ENCODE measurements at places on chromosomes 3 and 15.

GRCh38 chr3:36677331-36678007 is 86.9 kb downstream of the DCLK3 start:
- DNase-seq = no peak

DNA sequence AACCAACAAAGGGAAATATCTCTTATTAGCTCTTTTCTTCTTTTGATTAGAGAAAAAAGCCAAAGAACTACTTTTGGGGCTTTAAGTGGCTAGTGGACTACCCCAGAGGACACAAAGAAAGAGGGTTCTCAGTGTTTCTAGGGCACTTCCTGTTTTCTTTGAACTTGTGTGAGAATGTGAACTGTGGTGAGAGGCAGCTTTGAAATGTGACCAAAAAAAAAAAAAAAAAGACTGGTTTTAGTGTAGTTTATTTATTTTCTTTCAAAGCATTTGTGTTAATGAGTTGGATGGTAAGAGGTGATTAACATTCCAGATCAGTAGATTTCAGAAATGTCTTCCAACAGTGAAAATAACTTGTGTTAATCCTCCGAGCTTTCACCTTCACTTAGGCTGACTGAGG is 32.4 kb downstream of the SELENOT start:
- no peak for DNase-seq

DNA sequence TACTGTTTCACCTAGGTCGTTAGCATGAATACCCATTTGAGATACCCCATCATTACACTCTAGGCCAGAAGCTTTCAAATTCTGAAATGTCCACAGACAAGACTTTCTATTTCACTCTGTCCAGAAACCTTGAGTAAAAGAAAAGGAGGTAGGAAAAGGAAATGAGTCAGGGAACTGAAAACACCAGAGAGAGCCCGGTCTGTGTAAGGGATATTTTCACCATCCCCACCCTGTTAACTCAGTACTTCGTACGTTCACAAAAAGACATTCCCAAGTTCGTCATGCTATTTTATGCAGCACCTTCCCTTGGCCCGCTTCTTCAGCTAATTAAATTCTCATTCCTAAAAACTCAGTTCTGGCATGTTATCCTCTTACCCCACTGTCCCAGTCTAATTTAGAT is 89.4 kb upstream of the SOX2 start:
- DNase-seq = no peak

DNA sequence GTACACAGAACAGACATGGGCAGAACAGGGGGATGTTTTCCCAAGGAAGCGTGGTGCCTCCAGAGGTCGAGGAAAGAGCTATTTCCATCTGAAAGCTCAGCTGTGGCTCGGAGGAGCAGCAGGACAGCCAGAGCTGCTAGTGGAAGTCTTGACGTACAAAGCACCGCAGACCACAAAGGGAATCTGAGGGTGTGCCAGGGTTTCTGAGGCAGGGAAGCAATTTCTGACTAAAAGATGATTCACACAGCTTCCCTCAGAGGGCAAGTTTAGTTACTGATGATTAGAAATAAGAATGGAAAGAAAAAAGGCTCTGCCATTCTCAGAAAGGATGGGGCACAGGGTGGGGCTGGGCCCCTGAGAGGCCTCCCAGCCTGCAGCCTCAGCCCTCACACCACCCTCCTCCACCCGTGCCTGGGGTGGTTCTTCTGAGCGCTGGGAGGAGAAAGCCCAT is 45.8 kb upstream of the SEC13 start:
- DNase-seq = no peak

DNA sequence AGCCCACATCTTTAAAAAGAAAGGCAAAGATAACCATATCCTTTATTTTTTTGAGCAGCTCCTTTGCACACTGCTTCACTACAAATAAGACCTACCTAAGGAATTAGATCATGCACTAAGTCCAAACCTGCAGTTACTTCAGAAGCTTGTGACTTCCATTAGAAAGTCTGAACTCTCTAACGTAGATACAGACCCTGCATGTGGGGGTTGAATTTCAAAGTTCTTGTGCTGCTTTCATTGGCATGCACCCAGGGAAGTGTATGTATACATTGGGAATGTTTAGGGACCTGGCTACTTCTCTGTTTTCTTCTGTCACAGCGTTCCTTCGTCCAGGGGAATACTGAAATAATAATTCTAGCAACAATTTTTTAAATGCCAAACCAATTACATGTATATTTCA is 185.2 kb upstream of the IL12A start:
- DNase-seq = no peak

GRCh38 chr3:43522727-43523362 is 99.0 kb downstream of the ANO10 start:
- no peak for DNase-seq

- no peak for DNase-seq
These were observed 70.3 kb upstream of the ATP2B2 start for GRCh38 chr3:10575601-10576160.

DNA sequence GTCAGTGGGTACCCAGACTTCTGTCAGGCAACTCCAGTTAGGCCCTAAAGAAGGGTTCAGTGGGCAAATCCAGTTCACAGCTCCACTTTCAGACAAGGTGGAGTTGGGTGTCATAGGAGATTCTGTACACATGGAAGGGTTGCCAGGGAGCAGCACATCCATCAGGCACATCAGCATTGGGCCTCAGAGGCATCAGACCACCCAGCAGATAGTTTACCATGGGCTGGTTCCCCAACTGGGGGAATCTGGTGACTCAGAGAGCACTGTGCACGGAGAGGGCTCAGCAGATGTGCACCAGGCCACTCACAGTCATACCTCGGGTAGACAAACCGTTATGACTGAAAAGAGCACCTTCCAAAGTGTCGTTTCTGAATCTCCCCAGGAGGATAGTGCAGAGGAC is 27.2 kb downstream of the SYNM start:
- no peak for DNase-seq

DNA sequence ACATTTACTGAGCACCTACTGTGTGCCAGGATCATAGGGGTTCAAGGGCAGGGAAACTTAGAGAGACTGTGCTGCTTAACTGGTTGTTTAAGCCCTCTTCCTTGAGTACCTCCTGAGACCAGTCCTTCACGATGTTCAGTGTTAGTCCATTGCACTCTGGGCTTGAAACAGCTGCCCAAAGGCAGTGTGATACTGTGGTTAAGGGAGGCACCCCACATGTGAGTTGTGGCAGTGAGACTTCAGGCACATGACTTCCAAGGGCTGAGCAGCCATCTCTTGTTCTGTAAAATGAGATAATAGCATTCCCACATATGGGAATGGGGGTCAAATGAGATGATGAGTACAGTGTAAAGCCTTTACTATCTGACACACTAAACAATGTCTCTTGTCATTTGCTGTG is 75.1 kb downstream of the LINGO1 start:
- DNase-seq = no peak

- no peak for DNase-seq
These were observed 78.1 kb downstream of the AGBL1 start for GRCh38 chr15:86157606-86158293.

- DNase-seq = peak; percentile 16
These were observed 15.2 kb downstream of the RAB11A start for GRCh38 chr15:65884511-65884910.

DNA sequence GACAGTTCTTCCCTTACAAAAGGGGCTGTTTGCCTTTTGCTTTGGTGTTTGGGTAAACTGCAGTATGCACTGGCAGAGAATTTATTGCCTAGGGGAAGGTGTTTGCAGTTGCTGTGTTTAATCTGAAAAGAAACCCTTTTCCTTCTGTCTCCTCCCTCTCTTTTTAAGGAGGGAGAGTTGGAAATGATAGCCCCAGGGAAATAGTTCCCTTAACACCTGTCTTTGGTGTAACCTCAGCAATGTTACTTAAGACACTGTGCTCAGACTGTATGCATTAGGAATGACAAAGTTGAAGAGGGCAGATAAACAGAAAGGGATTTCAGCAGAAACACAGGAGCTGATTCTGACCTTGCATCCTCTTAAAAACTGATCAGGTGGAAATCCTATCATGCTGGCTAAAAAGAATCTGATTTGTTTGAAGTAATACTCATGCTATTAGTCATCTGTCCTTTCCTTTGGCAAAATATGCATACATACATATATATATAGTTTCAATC is 125.4 kb downstream of the TP63 start:
- DNase-seq = no peak

DNA sequence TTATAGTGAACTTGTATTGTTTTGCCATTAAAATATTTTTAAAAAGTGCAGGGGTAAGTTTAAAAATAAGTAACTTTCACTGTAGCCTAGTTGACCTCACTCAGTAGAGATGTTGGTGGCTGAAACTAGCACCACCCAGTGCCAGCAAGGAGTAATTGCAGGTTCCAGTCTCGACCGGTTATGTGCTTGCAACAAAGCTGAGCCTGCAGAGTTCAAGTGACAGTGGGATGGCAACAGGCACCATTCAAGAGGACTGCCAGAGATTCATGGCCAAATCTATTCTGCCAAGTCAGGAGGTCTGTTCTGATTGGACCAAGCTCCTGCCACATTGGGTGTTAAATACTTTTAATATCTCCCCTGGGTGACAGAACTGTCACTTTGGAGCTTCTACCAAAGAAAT is 2.7 kb downstream of the ADAMTS7 start:
- no peak for DNase-seq

- no peak for DNase-seq
These were observed 455.4 kb upstream of the TBL1XR1 start for GRCh38 chr3:177652556-177653291.

GRCh38 chr3:142394921-142395622 is 52.8 kb downstream of the XRN1 start:
- DNase-seq = no peak

DNA sequence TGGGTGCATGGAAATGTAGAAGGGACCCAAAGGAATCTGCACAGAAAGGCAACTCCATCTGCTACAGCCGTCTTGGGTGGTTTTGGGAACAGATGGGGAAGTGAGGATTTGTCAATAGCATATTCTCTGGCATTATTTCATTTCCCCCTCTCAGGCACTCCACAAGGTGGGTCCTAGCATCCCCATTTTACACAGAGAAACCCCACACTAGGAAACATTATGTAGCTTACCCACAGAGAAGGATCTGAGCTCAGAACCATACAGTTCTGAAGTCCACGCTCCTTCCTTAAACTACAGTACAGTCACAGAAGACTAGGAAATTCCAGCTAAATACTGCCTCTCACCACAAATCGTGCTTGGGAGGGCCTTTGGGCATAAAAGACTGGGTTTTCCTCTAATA is 61.2 kb upstream of the CTNNB1 start:
- DNase-seq = no peak

DNA sequence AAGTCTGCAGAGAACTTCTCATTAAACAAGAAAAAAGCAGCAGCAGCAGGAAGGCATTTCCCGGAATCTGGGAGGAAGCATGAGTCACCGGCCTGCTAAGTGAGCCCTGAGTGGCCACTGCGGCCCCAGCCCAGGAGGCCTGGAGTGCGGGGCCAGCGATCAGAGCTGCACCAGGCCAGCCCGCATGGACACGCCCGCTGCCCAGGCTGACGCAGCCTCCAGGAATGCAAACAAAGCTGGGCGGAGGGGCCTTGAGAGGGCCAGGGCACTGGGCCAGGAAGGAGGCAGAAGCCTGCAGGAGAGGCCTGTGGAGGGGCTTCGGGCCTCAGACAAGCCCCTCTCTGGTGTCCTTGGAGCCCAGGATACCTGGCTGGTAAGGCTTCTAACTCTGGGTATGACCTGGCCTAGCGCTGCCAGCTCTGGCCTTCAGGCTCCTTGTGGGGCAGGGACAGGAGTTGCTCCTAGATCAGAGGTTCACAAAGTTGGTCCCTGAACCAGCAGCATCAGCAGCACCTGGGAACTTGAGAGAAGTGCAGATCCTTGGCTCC is 101.2 kb downstream of the SMAD6 start:
- peak; percentile 83 for DNase-seq

DNA sequence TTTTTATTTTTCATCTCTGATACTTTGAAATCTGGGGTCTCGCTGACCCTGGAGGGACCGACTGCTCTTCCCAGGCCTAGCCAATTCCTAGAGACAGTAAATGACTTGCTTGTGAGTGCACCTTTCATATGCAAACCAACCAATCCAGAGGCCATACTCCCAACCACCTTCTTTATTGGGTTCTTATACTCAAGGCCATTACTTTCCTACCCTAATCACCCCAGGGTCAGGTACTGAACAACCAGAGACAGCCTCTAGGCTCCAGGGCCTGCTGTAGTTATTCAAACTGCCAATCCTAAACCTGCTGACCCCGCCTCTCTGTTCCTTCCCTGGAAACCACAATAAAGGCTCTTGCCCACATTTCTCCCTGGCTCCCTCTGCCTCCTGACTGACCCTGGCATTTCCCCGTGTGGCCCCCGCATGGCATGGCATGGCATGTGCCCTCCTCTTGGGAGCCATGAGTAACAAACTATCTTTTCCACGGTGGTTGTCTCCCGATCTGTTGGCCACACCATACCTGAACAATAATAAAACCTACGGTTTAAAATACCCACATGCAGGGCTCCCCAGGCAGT is 42.9 kb downstream of the ADCY5 start:
- DNase-seq = no peak

DNA sequence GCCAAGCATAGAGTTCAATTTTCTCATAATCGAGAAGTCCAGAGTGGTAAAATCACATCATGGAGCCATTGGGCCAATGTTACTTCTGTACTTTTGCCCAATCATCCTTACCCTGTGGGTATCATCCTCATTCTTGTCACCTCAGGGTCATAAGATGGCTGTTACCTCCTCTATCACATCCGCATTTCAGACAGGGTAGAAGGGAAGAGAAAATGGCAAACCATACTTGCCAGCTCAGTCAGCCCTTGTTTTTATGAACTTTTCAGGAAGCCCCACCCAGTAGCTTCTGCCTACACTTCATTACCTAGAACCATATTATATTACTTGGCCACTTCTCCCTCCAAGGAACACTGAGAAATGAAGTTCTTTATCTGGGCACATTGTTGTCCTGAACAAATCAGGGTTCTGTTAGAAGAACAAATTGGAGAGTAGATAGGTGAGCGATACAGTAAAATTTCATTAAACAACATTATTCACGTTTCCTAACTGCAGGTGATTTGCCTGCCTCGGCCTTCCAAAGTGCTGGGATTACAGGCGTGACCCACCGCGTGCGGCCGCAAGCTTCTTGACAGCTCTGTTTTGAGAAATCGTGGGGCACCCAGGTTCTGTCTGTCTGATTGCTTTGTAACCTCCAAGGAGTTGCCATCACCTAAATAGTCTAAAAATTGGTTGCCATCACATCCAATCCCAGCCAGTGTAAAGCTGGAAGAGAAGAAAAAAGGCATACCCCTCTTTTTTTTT is 34.5 kb upstream of the RPN1 start:
- no peak for DNase-seq

GRCh38 chr3:43451670-43452254 is 165.4 kb downstream of the SNRK start:
- no peak for DNase-seq

- no peak for DNase-seq
These were observed 13.0 kb downstream of the P2RY12 start for GRCh38 chr3:151371526-151371925.

DNA sequence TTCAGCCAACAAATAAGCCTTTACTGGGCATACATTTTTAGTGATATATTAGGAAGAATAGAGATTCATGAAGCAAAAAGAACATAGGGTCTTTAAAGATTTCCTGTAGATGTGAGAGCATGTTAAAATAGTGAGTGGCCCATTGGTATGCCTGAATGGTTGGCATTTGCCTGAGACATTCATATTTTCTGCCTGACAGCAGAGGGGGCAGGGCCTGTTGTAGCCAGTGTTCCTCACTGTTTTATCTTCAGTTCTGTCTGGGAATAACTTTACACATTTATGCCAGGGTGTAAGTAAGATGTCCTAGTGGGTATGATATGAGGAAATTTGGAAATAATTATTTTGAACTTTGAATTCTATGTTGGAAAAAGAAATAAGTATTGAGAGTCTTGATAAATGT is 704.7 kb upstream of the ARPP21 start:
- no peak for DNase-seq
